Stimulated activated naive CD4-positive, alpha-beta T cell treated with Interleukin-2 at 50 U/mL for 16 hours (primary cell): ENCODE measurements at places on chromosomes 3 and 15.

DNA sequence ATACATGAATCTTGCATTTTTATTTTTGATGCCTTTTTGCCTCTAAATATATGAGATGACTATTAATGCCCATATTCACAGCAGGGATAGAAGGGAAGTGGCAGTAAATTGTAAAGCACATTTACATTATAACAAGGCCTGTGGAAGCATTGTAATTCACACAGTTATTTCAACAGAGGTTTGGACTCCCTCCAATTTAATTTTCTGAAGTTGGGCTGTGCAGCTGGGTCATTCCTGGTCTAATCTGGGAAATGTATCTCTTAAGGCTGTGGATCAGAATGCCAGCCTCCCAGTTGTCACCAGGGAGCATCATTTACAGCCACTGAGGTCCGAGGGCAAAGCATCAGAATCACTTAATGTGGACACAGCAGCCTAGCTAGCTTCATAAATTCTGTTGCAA is 434.5 kb downstream of the MFSD1 start:
- no peak for DNase-seq

DNA sequence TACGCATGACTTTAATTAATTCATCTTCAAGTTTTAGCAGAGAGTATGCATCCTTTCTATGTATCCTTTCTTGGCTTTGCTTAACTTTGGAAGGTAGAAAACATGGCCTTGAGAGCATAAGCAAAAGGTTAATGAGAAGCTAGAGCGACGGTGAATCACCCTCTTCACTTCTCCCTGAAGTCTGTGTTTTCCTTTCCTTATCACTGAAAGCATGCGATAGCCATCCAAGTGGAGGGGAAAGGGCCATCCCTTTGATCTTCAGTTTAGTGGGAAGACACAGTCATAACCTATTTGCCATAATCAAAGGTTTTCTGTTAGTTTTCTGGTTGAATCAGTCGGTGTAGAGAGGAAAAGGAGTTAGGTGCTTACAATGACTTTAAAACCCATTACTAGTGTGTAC is 354.0 kb upstream of the ROBO2 start:
- no peak for DNase-seq

- no peak for DNase-seq
Observed at GRCh38 chr15:61524545-61524944, 295.4 kb upstream of the RORA start.

DNA sequence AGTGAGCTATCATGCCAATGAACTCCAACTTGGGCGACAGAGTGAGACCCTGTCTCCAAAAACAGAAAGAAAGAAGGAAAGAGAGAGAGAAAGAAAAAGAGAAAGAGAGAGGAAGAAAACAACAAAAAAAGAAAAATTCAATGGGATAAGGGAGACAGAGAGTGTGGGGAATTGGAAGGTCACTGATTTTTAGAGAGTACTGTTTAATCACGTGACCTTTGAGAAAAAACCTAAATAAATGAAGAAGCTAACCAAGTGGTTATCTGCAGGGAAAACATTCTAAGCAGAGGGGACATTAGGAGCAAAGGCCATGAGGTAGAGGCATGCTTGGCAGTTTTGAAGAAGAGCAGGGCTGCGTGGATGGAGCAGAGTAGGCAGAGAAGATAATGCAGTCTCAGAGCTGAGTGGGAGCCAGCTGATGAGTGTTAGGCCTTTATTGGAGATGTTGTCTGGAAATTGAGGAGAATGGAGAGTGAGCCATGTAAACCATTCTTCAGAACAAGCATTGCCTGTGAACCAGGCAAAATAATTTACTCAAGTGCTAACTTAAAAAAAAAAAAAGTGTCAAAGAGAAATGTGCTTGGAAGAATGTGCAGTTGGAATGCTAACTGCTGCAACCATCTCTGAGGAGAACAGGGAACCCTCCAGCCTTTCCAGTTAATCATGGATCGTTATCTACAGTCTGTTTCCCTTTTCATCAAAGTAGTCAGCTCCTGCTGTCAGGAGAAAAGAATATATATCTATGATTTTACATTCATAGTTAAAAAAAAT is 377.3 kb upstream of the SEMA6D start:
- no peak for DNase-seq
